ENCODE measurements at places on chromosomes 2 and 18. TPM values are rescaled to one million over a fixed set of nuclear protein-coding genes. Genes with fewer than 3 reads are reported as not detected.
A peak's percentile ranks its signal among the peaks of the same experiment; 100 is the strongest.

DNA sequence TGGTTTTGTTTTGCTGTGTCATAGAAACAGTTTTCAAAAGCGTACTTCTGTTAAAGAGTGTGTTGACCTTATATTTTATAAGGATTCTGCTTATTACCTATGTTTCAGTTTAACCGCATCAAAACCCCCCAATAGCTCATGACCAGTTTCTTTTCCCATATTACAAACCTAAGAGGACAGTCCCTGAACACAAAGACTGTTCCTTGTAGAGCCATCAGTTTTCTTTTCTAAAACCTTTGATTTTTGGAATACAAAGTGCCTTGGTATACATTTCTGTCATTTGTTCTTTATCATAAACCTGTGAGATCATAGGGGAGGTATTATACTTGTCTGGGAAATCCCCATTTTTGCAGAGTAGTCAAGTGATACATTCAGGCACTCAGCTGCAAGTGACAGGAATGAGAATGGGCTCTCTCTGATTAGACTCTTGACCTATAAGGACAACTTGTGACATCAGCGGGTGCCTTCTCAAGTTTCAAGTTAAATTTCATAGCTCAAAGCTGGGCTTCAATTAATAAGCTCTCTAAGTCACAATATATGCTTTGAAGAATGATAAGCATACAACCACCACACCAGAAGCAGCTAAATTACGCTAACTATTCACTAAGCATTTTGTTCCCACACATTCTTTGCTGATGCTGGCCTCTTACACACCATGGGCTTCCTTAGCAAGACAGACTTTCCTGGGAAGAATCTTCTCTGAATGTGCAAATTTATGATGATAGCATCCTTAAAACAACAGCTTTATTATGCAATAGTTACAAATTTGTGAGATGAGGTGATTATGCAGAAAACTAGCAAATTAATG is 97.5 kb upstream of the CD302 start:
- H3K27ac ChIP-seq: no peak overlapping the region
- no peaks in the 10 kb centered on the region for H3K27me3 ChIP-seq
- H3K4me1 ChIP-seq: peaks cover 6% of the 10 kb centered on the region
- H3K36me3 ChIP-seq: no peaks in the 10 kb centered on the region

- H3K27me3 ChIP-seq: no peaks in the 10 kb centered on the region
- peak overlapping the region; percentile 15 for H3K27ac ChIP-seq
- H3K36me3 ChIP-seq: no peaks in the 10 kb centered on the region
Measured at GRCh38 chr2:199404841-199405240, 52.9 kb downstream of the SATB2 start.

DNA sequence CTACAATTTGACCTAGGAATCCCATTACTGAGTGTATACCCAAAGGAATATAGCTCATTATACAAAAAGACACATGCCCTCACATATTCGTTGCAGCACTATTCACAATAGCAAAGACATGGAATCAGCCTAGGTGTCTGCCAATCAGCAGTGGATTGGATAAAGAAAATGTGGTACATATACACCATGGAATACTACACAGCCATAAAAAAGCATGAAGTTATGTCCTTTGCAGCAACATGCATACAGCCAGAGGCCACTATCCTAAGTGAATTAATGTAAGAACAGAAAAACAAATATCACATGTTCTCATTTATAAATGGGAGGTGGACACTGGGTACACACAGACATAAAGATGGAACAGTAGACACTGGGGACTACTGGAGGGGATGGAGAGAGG is 54.0 kb downstream of the GREB1L start:
- H3K4me1 ChIP-seq: peaks cover 3% of the 10 kb centered on the region
- no peak for DNase-seq
- no peak overlapping the region for H3K27ac ChIP-seq
- H3K36me3 ChIP-seq: no peaks in the 10 kb centered on the region

- peak; percentile 91 for DNase-seq
- peaks cover 8% of the 10 kb centered on the region for H3K4me1 ChIP-seq
- H3K27ac ChIP-seq: peak overlapping the region; percentile 59
- H3K27me3 ChIP-seq: no peaks in the 10 kb centered on the region
- no peaks in the 10 kb centered on the region for H3K36me3 ChIP-seq
- H3K4me3 ChIP-seq: no peak overlapping the region
Measured at GRCh38 chr2:224268441-224268840, 133.5 kb downstream of the FAM124B start.

GRCh38 chr2:7225848-7226247 is 308.6 kb downstream of the RNF144A start:
- no peak overlapping the region for H3K27ac ChIP-seq
- DNase-seq: no peak
- no peaks in the 10 kb centered on the region for H3K27me3 ChIP-seq
- H3K4me3 ChIP-seq: no peak overlapping the region
- no peaks in the 10 kb centered on the region for H3K4me1 ChIP-seq

DNA sequence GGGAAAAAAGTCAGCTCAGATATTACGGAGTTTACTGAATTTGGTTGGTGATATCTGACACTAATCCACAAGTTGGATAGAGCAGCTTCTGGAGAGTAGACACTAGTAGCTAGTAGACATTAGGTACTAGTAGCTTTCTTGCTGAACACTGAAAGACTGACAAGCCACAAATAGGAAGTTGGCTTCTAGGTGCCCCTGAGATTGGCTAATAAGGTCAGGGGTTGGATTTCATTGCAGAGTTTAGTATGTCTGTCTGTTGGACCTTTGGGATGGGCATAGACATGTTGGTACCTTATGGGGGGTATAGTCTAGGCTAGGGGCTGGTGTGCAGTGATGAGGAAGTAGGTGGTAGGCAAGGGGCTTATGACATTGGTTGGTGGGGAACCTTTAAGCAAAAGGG is 164.9 kb upstream of the LRRTM1 start:
- DNase-seq: no peak
- H3K4me1 ChIP-seq: no peaks in the 10 kb centered on the region
- H3K27me3 ChIP-seq: no peaks in the 10 kb centered on the region
- H3K36me3 ChIP-seq: no peaks in the 10 kb centered on the region

DNA sequence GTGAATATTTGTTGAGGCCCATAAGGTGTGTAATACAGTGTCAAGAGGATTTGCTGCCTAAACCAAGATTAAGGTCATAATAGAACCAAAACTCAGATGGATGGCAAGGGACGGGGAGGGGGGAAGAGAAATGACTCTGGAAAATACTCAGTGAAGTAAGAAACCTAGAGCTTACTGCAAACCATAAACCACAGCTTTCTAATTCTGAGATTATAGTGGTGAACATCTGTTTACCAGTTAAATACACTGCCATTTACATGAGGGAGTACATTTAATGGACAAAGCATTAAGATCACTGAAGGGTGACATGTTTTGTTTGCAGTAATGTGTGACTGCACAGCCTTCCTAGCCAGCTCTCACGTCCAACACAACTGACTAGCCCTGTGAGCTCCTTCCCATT is 19.8 kb downstream of the EVX2 start:
- no peak overlapping the region for H3K27ac ChIP-seq

DNA sequence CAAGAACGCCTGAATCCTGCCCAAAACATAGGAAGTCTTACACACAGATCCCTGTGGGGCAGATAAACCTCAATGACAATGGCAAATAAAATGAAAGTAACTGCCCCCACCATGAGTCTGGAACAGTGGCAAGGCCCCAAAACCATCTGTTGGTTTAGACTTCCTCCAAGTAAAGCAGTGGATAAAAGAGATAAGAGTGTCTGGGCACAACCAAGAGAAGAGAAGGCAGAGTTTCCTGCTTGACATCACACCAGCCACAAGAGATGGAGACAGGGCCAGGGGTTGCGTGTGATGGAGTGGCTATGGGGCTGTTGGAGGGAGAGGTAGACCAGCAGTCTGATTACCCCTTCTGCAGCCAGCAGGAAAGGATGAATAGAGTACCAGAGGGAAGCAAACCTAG is 212.1 kb upstream of the POU3F3 start:
- H3K4me1 ChIP-seq: no peaks in the 10 kb centered on the region
- H3K36me3 ChIP-seq: no peaks in the 10 kb centered on the region
- H3K4me3 ChIP-seq: no peak overlapping the region
- H3K27me3 ChIP-seq: no peaks in the 10 kb centered on the region
- no peak overlapping the region for H3K27ac ChIP-seq
- DNase-seq: no peak

DNA sequence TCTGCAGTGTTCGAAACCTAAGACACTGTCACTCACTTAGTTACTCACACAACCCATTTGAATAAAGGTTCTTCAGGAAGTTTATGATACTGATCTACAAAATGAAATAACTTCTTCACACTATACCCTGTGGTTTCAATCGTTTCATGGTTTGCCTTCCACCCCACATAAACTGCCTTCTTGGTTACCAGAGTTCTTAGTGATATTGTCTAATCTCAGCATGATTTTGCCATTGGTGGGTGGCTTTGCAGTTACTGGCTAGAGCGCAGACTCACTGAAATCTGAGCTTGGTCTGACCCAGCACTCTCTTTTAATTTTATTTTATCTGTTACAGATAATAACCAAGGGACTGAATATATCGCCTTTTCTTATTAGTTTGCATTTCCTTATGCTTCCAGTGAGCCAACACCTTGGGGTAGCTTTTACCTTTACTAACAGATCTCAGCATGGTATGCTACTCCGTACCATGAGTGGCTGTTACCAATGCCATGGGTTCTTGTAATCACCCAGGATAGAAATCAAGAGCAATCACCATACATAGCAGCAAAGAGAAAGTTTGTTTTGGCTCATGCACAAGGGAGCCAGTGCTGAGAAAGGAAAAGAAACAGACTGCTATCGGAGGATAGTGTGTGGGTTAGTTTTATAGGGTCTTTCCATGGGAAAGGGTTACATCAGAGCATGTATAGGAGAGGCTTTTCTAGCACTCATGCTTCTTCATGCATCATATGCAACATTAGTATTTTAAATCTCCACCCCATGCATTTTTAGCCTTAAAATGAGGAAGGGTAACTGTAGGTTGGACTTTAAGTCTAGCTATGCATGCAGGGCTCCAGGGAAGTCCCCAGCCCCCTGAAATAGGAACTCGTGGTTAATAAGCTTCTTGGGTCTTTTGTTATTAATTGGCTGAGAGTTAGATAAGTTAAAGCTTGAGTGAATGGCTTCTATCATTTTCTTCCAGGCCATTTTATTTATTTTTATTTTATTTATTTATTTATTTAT is 33.3 kb downstream of the ANXA4 start:
- DNase-seq: no peak
- no peak overlapping the region for H3K27ac ChIP-seq
- no peaks in the 10 kb centered on the region for H3K36me3 ChIP-seq

MYCN gene
- 2.6 TPM for total RNA-seq

DNA sequence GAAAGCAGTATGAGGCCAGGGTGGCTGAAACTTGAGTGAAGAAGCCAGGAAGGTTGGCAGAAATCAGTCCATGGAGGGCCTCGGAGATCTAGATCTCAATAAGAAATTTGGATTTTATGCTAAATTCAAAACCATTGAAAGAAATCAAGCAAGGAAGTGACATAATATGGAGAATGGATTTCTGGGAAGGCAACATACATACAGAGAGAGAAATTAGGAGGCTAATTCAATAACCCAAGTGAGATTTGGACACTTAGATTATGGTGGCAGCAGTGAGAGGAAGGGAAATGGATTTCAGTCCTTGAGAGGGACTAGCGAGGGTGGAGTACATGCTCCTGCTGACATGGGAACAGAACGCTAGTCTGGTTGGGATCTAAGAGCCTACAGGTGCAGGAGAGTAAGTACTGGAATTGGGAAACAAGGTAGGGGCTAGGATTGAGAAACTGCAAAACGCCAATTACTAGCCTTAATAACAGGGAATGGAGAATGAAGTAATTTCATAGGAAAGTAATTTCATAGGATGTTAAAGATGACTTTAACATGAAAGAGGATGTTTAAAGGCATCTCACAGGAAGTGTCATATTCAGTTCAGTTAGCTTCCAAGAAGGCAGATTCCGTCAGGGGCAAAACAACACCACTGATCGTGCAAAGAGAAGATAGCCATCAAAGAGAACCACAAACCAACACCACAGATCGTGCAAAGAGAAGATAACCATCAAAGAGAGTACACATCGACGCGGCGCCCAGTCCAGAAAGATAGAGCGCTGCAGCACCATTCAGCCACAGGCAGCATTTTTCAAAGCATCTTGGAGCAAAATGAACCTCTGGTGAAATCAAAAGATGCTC is 27.2 kb downstream of the CDKL4 start:
- DNase-seq: no peak
- no peak overlapping the region for H3K27ac ChIP-seq
- H3K4me1 ChIP-seq: no peaks in the 10 kb centered on the region
- H3K36me3 ChIP-seq: no peaks in the 10 kb centered on the region

KLHL30 gene
- 0.53 TPM for total RNA-seq

DNA sequence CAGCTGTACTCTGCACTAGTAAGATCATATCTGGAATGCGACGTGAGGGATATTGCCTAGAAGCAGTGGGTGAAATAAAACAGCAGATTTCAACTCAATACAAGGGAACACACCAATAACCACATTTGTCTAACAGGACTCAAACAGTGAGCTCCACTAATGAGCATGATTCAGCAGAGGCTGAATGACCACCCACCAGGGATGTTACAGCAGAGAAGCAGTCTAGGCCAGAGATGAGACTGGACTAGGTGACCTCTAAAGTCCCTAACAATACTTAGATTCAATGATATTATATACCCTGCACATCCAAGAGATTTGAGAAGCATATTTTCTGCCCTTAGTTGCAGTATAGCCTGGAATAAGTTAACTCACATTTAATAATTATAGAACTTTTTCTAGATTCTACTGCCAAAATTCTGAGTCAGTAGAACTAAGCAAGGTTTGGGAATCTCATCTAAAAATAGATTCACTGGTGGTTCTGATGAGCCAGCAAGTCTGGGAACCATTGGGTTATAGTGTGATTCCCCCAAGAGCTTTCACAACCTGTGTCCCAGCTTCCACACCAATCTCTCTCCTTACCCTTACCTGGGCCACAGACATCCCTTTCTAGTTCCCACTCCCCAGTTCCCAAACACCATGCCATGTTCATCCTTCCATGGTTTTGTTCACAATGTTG is 6.3 kb downstream of the THOC1 start:
- H3K4me1 ChIP-seq: no peaks in the 10 kb centered on the region
- no peak overlapping the region for H3K27ac ChIP-seq
- no peak overlapping the region for H3K4me3 ChIP-seq
- H3K27me3 ChIP-seq: no peaks in the 10 kb centered on the region

UGT1A7 gene
- total RNA-seq: not detected

RNU2-63P gene
- 6.6 TPM for total RNA-seq

DNA sequence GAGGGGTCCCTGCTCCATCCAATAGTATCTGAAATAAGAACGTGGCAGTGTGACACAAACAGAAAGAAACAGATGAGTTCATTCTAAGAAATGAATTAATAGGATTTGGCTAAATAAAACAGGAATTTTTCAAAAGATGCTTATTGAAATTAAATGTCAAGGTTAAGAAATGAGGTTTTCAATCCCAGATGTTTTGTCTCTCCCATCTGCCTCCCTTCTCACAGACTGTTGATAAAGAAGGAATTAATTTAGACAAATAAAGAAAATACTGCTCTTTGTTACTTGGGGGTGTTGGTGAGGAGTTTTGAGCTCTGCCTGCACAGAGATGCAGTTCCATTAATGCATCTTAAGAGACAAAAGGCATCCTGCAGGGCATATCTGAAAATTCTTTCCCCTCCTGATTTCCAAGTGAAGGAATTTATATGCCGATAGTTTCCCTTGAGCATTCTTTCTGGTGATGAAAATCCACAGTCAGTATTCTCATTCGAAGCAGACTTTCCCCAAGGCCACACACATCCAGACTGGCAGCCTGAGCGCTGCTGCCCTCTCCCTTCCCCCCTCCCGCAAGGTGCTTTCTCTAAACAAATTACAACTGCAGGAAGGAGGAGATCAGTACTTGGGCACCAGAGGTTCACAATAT is 385.4 kb upstream of the RND3 start:
- no peaks in the 10 kb centered on the region for H3K27me3 ChIP-seq
- no peaks in the 10 kb centered on the region for H3K36me3 ChIP-seq
- no peak overlapping the region for H3K27ac ChIP-seq
- no peak overlapping the region for H3K4me3 ChIP-seq

REG1B gene
- total RNA-seq: not detected

Measured in astrocyte (in vitro differentiated cells and primary cell).